A549 treated with dexamethasone at 1 μM for 4 hours (cell line): ENCODE measurements at places on chromosomes 4 and X. TPM values are rescaled to one million over a fixed set of nuclear protein-coding genes. Genes with fewer than 3 reads are reported as not detected.

The TMPRSS11F gene
- not detected in 5 replicates for total RNA-seq

The SSX3 gene
- total RNA-seq: not detected in 5 replicates

The CHST7 gene
- total RNA-seq: 27.7 to 45.1 TPM (median 35.4 TPM) in 5 replicates

The KCNIP4 gene
- not detected in 5 replicates for total RNA-seq

The ZCCHC18 gene
- total RNA-seq: 0.02 to 0.30 TPM (median 0.18 TPM) in 4 of 5 replicates, not detected in the other

The NRK gene
- not detected in 5 replicates for total RNA-seq

The BMPR1B gene
- total RNA-seq: 5.2 to 8.0 TPM (median 7.2 TPM) in 5 replicates

The ZNF157 gene
- 0.05 TPM in 2 of 5 replicates, not detected in the others for total RNA-seq
